G401 (cell line): ENCODE measurements at places on chromosomes 5 and 9. TPM values are rescaled to one million over a fixed set of nuclear protein-coding genes. Genes with fewer than 3 reads are reported as not detected.

GRCh38 chr5:126274076-126274762 is 149.0 kb upstream of the GRAMD2B start:
- no peak for DNase-seq

Gene STPG3
- total RNA-seq: not detected in 2 replicates

DNA sequence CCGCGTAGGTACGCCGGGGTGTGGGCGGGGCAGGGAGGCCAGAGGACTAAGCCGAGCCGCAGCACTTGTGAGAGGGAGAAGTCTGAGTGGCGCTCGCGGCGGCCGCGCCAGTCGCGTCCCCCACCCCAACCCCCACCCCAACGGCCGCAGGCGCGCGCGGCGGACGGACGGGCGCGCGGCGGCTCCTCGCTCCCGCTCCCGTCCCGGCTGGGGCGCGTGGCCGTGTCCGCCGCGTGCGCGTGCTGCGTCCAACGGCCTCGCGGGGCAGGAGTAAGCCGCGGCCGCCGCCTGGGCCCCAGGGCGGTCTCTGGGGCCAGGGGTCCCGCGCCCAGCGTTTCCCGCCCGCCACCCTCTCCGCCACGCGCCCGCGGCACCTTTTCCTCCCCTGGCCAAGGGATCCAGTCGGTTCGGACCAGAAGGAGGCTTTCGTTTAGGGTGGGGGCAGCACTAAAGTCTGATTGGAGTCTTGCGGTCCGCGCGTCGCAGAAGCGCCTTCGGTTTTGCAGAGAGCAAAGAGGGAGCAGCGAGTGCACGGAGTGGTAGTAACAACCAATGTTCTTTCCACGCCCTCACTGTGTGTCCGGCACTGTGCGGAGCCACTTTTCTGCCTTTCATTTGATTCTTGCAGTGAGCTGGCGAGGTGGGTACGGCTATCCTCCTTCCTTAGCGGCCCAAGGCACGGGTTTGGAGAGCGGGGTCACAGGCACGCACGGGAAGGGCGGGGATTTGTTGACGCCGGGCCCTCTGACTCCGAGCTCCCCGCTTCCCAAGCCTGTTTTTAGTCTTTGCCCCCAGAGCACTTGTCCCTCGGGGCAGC is 483 bp downstream of the G3BP1 start:
- peak; percentile 55 for DNase-seq

Gene IL13
- not detected in 2 replicates for total RNA-seq

GRCh38 chr5:21931116-21931515 is 922.0 kb downstream of the CDH12 start:
- DNase-seq: no peak

Gene FAM221B
- not detected in 2 replicates for total RNA-seq

DNA sequence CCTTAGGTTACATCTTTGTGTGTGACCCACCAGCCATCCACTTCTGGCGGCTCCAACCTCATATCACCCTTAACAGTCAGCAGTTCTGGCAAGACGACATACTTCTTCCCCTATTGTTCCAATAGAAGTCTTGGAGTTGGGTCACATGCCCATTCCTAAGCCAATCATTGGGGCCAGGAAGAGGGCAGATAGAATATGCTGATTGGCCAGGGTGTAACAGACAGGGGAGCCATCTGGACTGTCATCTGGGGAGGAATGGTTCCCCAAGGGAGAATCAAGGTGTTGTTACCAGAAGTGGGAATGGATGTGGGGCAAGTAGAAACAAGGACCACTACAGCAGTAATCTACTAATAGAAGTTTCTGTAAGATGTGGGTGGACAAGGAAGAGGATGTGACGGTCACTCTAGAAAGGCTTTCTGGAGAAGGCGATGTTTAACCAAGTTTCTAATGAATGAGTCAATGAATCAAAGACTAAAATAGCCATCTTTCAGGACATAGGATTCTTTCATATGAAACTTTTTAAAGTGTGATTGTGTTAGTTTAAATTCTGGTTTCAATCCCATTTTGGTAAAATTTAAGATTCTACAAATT is 200.4 kb downstream of the ARHGAP26 start:
- DNase-seq: no peak

Gene BASP1
- not detected in 2 replicates for total RNA-seq

Gene NOXA1
- 0.18 TPM in 1 of 2 replicates, not detected in the other for total RNA-seq

Gene SPATA6L
- total RNA-seq: 0.34 and 0.80 TPM in 2 replicates

Gene F12
- 3.1 and 11.4 TPM in 2 replicates for total RNA-seq

DNA sequence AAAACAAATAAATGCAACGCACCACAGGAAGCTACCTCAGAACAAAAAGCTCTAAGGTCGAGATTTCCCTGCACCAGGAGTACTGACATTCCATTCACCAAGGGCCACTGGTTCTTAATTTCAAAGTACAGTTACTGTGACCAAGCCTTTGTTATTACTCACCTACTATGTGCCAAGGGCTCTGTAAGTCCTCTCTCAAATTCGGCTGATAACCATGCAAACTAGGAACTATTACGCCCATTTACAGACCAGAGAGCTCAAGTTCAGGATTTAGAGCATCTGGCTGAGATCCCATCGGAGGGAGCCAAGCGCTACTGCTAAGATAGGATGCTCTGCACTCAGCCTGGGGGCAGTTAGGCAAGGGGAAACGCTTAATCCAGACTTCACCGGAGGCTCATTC is 5.6 kb downstream of the MYO10 start:
- DNase-seq: no peak

Gene CHD1
- total RNA-seq: 38.9 and 65.4 TPM in 2 replicates

DNA sequence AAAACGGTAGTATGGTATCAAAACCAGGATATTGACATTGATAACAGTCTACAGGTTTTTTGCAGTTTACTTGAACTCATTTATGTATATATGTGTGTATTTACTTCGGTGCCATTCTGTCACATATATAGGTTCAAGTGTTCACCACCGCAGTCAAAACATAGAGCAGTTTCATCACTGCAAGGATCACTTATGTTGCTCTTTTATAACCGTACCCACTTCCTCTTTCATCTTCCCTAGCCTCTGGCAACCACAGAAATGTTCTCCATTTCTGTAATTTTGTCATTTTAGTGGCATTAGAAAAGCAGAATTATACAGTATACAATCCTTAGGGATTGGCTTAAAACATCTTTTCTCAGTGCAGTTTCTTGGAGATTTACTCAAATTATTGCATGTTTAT is 90.3 kb downstream of the SH3GL2 start:
- DNase-seq: no peak

DNA sequence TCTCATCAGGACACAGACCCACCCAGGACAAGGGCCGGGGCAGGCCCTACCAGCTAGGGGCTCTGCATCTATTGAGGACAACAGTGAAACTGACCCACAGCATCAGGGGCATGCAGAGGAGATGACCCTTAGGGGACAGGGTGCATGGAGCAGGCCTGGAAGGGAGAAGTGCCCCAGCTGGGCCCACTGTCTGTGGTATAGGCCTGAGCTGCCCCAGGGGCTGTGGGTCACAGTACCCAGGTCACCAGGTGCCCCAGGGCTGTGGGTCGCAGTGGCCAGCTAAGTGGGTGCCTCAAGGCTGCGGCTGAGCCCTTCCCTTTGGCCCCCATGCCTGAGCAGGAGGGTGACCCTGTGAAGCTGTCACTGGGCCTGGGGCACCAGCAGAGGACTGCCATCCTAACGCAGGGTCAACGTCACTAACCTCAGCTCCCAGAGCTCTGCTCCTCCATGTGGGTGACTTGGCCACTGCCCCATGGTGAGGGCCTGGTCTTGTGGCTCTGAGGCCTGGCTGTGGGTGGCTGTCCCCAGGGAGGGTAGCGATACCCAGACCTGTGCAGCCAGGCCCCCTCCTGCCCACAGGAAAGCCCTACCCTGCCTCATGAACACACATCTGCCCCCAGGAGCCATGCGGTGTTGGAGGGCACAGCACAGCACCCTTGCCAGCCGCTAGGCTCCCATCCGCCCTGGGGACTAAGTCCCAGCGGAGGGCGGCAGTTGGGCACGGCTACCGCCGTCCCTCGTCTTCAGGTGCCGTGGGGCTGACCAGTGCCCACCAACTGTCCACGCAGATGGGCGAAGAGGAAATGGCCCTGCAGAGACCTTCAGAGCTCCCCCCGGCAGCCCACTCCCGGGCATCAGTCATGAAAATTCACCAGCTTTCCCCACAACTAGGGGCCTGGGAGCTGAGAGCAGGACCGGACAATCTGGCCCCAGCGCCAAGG is 4.9 kb downstream of the EDF1 start:
- no peak for DNase-seq

- DNase-seq: no peak
Measured at GRCh38 chr9:132082188-132082587, 2.5 kb upstream of the MED27 start.

GRCh38 chr5:61809651-61810050 is 477.6 kb downstream of the ZSWIM6 start:
- peak; percentile 53 for DNase-seq

- DNase-seq: no peak
Measured at GRCh38 chr5:159031513-159031912, 68.2 kb downstream of the EBF1 start.

DNA sequence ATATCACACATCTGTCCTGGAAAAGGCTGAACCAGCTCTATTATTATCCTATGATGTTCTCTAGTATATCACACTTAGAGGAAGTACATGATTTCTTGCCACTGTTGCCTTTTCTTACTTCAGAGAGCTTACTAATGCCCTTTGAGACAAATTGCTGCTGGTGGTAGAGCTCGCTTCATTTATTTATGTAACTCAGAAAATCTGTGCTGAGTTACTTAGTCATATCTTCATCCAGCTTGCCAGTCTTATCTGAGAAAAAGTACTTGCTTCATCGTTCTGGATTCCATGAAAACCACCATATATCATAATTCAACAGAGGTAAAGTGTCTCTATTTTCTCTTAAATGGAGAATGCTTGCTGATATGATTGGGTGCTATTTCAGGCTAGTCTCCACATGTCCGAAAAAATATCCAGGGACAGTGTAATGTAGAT is 26.6 kb downstream of the PTPDC1 start:
- DNase-seq: no peak

Gene IFT74
- 15.5 and 31.8 TPM in 2 replicates for total RNA-seq

Gene LCN9
- not detected in 2 replicates for total RNA-seq

Gene SPATA31D4
- total RNA-seq: not detected in 2 replicates

- peak; percentile 62 for DNase-seq
Measured at GRCh38 chr5:176810081-176810597, at the start of gene UNC5A. Gene UNC5A (plus strand): TSS chr5:176810559. CDS start chr5:176810751, 192 bp downstream.

GRCh38 chr9:106689089-106689488 is 173.9 kb upstream of the ZNF462 start:
- DNase-seq: no peak

DNA sequence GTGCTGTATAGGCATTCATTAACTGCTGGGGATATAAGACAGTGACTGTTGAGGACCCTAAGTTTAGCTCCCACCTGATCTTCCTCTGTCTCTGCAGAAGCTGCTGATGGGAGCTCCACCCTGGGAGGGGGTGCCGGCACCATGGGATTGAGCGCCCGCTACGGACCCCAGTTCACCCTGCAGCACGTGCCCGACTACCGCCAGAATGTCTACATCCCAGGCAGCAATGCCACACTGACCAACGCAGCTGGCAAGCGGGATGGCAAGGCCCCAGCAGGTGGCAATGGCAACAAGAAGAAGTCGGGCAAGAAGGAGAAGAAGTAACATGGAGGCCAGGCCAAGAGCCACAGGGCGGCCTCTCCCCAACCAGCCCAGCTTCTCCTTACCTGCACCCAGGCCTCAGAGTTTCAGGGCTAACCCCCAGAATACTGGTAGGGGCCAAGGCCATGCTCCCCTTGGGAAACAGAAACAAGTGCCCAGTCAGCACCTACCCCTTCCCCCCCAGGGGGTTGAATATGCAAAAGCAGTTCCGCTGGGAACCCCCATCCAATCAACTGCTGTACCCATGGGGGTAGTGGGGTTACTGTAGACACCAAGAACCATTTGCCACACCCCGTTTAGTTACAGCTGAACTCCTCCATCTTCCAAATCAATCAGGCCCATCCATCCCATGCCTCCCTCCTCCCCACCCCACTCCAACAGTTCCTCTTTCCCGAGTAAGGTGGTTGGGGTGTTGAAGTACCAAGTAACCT is 22.1 kb downstream of the PCDHGC5 start:
- DNase-seq: no peak
